Ecto neural progenitor cell (in vitro differentiated cells): ENCODE measurements at places on chromosomes 5 and 9.
A peak's percentile ranks its signal among the peaks of the same experiment; 100 is the strongest.

DNA sequence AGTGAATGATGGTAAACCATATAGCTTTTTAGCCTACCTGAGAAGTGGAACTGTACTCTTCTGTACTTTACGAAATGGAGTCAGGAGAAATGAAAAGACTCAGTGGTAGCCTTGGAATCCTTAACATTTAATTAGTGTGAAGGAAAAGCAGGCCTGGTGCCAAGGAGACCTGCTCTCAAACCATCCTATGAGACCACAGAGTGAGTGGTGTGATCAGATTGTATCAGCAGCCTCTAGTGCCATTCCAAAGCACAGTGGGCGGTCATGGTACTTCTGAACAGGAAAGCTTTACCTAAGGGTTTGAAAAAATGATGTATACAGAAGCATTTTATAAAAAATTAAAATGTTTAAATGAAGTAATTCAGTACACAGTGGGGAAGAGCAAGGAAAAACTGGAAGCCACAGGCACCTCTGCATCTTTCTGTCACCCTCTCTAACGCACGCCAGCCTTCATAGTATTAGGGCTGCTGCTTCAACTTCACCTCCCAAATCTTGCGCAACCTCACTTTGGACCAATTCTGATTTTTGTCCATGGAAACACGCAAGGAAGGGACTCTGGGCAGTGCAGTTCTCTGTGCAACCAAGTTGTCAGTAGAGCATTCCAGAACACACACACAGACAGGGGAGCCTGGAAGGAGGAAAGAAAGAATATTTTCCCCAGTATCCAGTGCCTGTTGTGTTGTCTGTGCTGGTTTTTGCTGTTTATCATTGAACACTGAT lies 203.7 kb downstream of the SH3GL2 start:
- no peak for DNase-seq

GRCh38 chr9:135504262-135505243 lies 4.1 kb downstream of the MRPS2 start:
- DNase-seq: peak; percentile 77

DNA sequence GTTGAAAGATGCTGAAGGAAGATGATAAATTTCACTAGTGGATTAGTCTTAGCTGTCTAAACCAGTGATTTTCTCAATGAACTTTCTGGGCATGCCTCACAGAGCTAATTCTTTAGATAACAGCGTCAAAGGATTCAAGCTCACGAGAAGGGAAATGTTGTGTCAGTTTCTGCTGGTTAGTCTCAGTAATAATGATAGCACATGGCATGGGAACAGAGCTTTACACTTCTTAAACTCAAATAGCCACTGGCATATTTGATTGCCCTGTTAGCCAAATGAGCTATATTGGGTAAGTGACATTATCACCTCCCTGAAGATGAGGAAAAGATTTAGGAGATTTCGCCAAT lies 139.3 kb upstream of the NR3C1 start:
- DNase-seq: no peak

GRCh38 chr5:151881621-151882225 lies 42.9 kb downstream of the GLRA1 start:
- no peak for DNase-seq

GRCh38 chr9:34592895-34593601 lies 3.5 kb upstream of the CNTFR start:
- DNase-seq: peak; percentile 81

- DNase-seq: no peak
These were observed 86.9 kb upstream of the ERCC6L2 start for GRCh38 chr9:95788521-95788991.

- no peak for DNase-seq
These were observed 113.8 kb upstream of the ANKRD55 start for GRCh38 chr5:56346741-56347535.

DNA sequence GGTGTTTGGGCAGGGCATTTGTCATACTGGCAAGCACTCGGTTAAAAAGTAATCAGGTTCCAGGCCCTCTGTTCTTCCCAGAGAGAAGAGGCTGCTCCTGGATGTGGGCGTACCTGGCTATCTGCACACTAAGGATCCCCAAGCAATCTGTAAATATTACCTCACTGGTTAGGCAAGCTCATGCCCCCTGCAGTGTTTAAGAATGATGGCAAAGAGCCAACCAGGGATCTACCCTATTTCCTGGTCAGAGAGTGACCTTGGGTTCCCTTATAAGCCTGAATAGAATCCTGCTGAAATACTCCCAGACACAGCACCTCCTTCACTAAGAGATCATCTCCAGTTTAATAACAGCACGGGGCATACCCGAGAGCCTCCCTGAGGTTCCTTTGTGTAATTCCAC lies 181.2 kb downstream of the PIK3R1 start:
- DNase-seq: no peak

GRCh38 chr9:1362845-1363244 lies 312.7 kb downstream of the DMRT2 start:
- DNase-seq: no peak

DNA sequence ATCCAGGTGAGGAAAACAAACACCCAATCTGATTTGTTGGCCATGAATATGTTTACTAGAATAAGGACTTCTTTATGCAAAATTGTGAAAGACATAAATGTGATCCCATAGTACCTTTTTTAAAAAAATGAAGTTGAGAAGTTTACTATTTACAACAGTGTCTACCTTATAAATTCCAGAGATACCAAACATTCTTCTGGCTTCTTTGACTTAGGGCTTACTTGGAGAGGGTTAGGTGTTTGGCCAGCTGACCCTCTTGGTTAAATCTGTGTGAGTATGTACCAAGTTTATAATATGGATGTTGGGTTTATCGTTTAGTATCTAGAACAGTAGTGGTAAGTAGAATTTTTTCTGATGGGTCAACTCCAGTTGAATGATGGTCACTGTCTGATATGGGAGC lies 212.3 kb downstream of the DOCK8 start:
- DNase-seq: no peak

DNA sequence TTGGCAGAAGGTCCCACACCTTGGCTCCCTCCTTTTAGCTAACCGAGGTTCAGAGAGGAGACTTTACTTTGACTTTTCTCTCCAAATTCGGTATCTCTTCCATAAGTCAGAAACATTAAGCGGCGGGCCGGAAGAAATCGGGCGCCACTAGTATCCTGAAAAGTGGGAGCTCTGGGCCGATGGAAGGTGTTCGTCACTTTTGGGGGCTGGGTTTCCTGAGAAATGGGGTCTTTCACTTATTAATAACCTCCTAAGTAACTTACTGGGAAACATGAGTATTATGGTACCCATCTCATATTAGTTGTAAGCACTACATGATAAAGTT lies 716 bp downstream of the STX17 start:
- DNase-seq: no peak

DNA sequence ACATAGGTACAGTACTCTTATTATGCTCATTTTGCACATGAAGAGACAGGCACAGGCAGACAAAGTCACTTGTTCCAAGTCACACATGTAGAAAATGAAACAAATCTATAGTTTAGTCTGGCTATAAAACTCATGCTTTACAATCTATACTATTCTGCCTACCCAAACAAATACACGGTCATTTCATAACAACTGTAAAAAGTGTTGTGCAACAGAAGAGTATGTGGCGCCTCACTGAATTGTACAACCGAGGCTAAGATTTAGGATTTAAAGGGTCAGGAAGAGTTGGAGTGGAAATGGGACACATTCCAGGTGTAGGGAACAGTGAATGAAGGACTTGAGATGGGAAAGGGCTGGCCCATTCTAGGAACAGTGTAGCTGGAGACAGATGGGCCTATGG lies 82.9 kb upstream of the TRIO start:
- DNase-seq: no peak

DNA sequence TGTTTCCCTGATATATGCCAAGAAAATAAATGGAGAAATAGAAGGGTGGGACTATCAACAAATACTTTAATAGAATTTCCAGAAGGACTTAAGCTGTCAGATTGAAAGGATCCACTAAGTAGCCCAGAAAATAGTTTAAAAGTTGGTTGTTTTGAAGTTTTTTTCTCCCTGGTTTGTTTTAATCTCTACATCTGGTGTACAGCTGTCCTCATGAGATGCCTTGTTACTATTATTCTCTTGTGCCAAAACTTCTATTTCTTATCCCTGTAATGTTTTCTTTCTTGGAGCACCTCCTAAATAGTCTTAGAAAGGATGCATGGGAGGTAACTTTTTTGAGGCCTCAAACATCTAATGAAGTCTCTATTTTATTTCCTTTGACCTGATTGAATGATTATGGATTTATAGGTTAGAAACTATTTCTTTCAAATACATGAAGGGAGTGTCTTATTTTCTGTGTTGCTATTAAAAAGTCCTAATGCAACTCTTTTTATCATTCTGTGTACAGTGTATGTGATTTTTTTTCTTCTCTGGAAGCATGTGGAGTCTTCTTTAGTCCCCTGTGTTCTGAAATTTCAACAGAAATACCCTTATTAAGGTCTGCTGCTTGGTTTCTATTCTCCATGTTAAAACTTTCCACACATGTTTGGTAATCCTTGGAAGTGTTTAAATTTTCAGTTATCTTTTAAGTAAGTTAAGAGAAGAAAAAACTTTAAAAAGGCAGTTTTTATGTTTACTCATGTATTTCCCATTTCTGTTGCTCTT lies 140.0 kb upstream of the CDKN2B start:
- DNase-seq: no peak

DNA sequence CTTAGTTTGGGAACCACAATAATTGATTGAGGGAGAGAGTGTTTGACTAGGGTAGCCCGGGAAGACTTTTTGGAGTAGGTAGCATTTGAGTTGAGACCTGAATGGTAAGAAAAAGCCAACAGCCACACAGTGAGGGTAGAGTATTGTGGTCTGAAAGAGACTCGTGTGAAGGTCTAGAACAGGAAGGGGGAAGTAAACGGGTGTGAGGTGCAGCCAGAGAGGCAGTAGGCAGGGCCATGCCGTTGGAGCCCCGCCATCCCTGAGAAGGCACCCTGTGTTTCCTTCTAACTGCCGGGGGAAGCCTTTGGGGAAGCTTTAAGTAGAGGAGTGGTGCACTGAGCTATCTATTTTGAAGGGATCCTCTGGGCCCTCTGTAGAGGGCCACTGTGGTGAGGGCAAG lies 3.5 kb upstream of the F2RL2 start:
- no peak for DNase-seq

- no peak for DNase-seq
These were observed 43.9 kb downstream of the PAM start for GRCh38 chr5:102799017-102799416.

DNA sequence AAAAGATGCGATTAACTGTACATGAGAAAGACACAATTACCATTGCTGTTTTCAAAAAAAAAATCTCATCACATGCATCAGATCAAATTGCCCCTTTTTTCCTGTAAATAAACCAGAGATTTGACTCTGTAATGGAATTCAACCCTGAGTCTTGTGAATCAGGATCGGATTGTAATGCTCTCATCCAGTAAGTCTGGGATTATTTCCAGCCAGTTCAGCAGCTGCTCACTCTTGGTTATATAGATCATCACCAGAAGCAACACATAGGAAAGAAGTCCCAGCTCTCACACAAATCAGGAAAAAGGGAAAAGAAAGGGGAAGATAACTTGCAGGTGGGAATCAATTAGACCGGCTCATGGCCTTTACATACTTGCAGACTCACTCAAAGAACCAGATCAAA lies 97.8 kb upstream of the SPOCK1 start:
- no peak for DNase-seq

GRCh38 chr5:31106691-31107090 lies 86.8 kb upstream of the CDH6 start:
- no peak for DNase-seq

DNA sequence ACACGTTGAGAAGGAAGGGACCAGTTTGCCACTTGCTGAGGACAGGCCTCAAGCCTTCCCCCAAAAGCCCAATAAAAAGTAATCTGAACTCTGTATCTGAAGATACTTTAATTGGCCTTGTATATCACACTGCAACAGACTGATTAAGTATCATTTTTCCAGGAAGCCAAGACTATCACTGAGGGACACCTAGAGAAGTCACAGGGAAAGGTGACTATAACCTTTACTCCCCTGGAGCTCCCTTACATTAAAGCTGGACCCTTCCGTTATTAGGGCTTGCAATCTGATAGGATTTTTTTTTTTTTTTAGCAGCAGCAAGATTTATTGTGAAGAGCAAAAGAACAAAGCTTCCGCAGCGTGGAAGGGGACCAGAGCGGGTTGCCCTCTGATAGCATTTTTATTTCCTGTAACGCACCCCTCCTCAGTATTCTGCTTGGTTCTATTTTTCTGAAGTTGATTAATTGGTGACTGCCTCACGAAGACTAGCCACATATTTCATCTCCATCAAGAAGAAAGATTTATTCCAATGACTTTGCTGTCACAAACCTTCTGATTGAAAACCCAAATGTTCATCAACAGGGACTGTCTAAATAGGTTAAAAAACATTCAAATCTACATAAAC lies 2.7 kb downstream of the CDC14B start:
- no peak for DNase-seq

GRCh38 chr9:95815961-95816360 lies 59.5 kb upstream of the ERCC6L2 start:
- no peak for DNase-seq

DNA sequence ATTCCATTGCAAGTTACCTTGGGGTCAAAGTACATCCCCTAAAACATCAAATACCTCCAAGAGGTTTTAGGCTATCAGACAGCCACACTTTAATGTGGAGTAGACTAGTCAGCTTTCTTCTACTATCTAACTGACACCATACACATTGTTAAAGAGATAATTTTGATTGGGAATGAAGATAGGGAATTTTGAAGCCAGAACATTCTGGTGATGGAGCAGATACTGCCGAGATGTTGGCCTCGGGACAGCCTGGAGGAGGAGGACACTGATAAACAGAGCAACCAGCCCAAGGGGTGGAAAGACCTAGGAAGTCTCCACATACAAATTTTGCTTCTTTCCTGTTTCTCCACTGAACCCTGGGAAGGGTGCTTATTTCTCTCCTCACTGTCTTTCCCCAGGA lies 14.9 kb downstream of the TJP2 start:
- no peak for DNase-seq

- DNase-seq: peak; percentile 85
These were observed 2.0 kb downstream of the NIPBL start for GRCh38 chr5:36878392-36879082.

DNA sequence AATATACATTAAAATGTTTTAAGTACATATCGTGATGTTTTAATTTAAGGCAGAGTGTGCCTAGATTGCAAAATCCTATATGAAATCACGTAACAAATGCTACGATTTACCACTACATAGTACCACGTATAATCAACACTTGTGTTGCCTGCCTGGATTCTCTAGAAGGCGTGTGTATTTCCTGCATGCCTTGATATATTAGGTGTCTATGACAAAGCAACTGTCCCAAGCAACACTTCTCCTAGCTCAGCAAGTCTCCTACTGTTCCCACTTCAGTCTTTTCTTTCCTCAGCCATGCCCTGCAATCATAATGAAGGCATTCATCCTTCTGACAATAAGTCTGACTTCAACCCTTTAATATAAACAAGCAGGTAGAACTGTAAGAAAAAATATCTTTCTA lies 89.6 kb downstream of the PTPRD start:
- DNase-seq: no peak

GRCh38 chr5:96821260-96821916 lies 13.6 kb upstream of the ERAP1 start:
- DNase-seq: no peak

DNA sequence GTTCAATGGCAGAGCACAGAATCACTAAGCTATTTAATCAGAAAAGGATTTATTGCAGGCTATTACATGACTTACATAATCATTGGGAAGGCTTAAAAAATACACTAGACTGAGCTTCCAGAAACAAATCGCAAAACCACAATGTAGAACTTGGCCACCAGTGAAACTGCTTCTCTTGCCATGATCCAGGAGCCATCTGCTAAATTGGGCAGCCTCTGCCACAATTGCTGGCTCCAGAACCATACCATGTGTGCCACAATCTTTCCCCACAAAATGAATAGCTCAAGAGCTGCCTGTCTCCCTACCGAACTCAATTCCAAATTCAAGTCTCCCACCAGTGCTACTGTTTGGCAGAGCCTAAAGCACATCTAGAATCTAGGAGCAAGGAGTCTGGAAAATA lies 9.8 kb upstream of the ERAP1 start:
- no peak for DNase-seq
